Stimulated activated naive CD8-positive, alpha-beta T cell treated with anti-CD3 and anti-CD28 coated beads, Interleukin-15, amount 100 ng/mL, for 72 hours (primary cell): ENCODE measurements at places on chromosomes 13 and 19.
A peak's percentile ranks its signal among the peaks of the same experiment; 100 is the strongest.

DNA sequence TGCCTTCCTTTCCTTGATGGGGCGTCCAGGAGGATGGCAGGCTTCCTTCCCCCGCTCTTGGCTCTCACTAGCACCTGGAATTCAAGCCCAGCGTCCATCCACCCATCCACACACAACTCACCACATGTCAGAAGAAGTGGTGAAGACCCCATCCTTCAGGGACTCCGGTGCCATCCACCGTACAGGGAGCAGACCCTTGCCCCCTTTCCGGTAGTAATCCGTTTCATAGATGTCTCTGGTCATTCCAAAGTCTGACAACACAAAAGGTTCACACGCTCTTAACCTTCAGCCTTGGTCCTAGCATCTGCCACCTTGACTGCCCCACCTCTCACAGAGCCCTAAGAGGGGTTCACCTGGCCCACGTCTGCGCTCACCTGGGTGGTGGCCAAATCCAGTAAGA is 51.0 kb downstream of the ZNF557 start:
- no peak for DNase-seq

DNA sequence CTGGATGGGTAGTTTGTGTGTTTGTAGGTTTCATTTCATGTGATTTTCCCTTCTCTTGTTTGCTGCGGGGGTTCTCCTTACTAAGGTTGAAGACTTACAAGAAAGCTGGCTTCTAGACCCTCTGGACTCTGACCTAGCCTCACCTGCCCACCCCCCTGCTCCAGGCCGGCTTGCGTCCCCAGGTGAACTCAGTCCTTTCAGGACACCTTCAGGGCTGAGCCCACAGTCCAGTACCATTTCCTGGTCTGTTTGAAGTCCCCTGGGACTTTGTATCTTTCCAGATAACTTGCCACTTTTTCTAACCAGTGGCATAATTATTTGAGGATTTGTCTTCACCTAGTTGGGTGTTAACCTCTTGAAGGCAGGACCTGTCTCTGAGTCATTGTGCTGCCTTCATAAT is 51.3 kb upstream of the MCF2L start:
- DNase-seq, result no peak

- no peak for DNase-seq
Observed at GRCh38 chr13:62043600-62043999, 628.0 kb upstream of the PCDH20 start.

GRCh38 chr19:3580156-3580934 is 4.9 kb upstream of the GIPC3 start:
- no peak for DNase-seq

DNA sequence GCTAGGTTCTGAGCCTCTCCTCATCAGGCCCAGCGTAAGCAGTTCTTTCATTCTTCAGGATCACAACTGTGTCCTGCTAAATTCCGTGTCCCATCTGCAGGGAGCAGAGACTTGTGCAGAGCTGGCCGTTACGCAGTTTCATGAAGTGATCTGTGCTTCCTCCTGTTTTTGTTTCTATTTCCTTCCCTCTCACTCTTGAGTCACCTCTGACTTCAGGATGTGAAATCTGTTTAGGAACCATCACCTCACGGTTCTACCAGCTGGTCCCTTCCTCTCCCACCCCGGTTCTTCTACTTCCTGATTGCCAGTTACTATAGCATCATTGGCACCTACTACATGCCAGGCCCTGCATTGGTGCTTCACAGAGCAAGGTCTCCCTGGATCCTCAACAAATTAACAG is 8.5 kb downstream of the MAU2 start:
- DNase-seq, result no peak

- DNase-seq, result peak; percentile 73
Observed at GRCh38 chr13:42377640-42378382, 105.9 kb downstream of the AKAP11 start.

DNA sequence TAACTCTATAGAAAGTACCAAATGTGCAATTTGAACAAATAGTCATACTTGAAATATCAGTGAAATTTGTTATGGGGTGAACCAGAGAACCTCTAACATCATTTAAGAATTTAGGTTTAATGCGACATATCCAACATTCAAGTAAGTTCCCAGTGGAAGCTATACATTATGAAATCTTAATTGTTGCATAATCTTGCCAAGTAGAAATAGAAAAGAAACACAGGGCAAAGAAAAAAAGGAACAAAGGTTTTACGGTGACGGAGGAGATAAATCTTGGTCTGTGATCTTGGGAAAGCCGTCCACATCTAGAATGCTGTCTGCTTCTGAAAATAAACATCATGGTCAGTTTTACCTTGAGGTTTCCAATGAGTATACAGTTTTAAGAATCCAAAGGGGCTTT is 445.7 kb downstream of the RFC3 start:
- DNase-seq, result no peak

- peak; percentile 53 for DNase-seq
Observed at GRCh38 chr19:42051166-42052115, 18.6 kb downstream of the GRIK5 start.

DNA sequence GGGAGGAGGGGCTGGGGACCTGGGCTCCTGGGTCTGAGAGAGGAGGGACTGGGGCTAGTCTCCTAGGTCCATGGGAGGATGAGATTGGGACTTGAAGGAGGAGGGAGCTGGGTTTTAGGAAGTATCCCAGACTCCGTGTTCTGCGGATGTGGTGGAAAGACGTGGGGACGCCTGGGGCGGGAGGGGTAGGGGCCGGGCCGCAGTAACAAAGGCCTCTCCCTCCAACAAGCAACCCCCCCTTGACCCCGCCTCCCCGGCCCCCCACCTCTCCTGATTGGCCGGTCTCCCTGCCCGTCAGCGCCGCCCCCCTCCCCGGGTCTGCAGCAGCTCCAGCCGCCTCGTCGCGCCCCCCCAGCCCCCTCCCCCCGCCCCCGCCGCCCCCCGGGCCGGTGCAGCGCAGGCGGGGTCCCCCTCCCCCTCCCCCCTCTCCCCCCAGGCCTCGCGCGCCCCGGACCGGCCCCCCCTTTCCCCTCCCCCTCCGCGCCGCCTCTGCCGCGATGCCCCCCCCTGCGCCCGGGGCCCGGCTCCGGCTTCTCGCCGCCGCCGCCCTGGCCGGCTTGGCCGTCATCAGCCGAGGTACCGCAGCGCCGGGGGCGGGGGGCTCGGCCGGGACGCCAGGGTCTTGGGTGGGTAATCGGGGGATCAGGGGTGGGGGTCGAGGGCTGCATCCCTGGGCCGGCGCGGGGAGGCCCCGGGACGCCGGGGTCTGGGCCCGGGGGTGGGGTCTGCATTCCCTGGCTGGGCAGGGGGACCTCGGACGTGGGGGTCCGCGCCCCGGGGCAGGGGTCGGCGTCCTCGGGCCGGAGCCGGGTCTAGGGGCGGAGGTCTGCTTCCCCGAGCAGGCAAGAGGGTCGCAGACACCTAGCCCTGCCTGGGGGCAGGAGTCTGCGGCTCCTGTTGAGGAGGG is at the start of gene IGLON5:
Gene IGLON5 (plus strand): TSS at position 294 of the 907 bp plus-strand sequence. CDS start 204 bp downstream, at position 498.
- no peak for DNase-seq

DNA sequence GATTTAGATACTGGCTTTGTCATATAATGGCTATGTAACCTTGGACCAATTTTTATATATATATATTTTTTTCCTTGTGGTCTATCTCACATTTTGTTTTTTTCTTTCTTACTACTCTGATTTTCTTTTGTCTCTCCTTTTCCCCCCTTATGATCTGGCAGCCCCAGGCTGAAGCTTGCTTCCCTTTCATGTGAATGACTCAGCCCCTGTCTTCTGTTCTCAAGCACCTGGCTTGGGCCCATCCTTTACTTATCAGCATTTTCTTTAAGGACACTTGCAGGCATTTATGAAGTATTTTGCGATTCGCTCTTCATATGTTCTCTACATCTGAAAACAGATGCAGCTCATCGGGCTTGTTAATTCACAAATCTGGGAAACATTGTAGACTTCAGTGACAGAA is 163.6 kb downstream of the SPRY2 start:
- no peak for DNase-seq

- no peak for DNase-seq
Observed at GRCh38 chr13:97076898-97077297, 82.6 kb upstream of the OXGR1 start.

- no peak for DNase-seq
Observed at GRCh38 chr19:14519860-14520407, 1.7 kb upstream of the DNAJB1 start.

DNA sequence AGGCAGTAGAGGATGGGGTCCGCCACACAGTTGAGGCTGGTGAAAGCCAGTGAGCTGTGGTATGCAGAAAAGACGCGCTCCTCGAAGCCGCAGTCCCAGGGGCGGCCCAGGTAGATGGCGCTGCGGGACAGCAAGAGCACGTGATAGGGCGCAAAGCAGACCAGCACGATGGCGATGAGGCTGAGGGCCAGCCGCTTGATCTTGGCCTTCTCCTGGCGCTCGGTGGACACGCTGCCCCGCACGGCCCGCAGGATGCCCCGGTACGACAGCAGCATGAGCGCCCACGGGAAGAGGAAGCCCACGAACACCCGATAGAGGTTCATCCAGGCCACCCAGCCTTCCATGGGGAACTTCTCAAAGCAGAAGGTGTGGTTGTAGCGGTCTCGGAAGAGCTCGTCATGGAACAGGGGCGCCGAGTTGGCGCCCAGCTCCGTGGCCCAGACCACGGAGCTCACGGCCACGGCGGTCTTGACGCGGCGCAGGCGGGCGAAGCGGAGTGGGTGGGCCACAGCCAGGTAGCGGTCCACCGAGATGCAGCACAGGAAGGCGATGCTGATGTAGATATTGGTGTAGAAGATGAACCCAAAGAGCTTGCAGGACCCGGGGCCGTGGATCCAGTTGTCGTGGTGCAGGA is 6.5 kb upstream of the OPA3 start:
- peak; percentile 57 for DNase-seq

DNA sequence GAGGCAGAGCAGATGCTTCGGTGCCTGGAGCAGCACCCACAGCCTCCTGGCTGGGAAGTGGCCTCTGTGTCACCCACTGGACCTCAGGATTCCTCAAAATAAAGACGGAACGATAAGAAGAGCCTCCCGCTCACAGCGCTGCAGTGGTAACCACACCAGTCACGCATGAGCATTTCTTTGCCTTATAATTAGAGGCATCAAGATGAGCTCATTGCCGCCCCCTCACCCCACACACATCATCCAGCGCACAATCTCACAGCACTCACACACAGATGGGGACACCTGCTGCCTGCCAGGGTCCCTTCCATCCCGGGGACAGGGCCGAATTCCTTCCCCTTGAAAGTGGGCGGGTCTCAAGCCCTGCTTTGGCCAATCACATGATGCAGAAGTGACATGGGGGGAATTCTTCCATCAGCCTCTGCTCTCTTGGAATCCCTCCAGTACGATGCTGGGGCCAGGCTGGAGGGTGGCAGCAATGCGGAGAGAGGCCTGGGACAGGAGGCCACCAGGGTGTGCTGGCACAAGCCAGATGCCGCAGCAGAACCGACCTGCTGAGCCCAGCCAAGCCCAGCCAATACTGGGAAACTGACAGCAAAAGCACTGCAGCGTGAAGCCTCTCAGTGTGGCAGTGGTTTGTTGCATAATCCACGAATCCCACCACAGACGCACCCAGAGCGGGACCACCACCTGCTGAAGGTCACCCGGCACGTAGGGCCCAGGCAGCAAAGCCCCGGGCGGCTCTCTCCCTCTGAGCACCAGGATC is 16.0 kb downstream of the PIP5K1C start:
- no peak for DNase-seq

- no peak for DNase-seq
Observed at GRCh38 chr13:35342440-35342839, 134.0 kb downstream of the MAB21L1 start.

GRCh38 chr13:23349161-23349897 is 84.2 kb downstream of the SACS start:
- no peak for DNase-seq

DNA sequence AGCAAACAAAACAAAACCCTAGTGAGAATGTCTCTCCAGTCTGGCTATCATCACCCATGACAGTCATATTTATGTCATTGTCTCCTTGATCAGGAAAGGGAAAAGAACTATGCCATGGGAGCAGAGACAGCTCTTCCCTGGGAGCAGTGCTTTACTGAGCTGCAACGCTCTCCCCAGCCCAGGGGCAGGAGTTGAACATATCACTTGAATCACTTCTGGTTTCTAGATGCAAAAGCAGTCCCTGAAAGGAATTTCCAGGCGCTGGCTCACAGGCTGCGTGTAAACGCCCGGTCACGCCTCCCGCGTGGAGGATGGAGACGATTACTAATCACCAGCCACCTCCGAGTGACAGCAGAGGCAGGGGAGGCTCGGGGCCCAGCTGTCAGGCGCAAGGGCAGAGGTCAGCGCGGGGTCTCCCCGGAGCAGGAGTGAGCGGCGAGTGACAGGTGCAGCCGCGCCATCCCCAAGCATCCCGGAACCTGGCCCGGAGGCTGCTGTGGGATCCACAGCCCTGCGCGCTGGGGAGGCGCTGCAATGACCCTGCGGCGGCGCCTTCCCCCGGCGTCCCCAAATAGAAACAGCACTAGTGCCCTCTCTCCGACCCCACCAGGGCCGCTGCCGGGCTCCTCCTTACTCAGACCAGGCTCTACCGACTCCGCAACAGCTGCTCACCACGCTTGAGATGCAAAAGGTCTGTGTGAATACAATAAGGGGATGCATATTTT is 23.5 kb upstream of the DCLK1 start:
- DNase-seq, result no peak

- no peak for DNase-seq
Observed at GRCh38 chr13:45410001-45410400, 8.2 kb downstream of the SLC25A30 start.

DNA sequence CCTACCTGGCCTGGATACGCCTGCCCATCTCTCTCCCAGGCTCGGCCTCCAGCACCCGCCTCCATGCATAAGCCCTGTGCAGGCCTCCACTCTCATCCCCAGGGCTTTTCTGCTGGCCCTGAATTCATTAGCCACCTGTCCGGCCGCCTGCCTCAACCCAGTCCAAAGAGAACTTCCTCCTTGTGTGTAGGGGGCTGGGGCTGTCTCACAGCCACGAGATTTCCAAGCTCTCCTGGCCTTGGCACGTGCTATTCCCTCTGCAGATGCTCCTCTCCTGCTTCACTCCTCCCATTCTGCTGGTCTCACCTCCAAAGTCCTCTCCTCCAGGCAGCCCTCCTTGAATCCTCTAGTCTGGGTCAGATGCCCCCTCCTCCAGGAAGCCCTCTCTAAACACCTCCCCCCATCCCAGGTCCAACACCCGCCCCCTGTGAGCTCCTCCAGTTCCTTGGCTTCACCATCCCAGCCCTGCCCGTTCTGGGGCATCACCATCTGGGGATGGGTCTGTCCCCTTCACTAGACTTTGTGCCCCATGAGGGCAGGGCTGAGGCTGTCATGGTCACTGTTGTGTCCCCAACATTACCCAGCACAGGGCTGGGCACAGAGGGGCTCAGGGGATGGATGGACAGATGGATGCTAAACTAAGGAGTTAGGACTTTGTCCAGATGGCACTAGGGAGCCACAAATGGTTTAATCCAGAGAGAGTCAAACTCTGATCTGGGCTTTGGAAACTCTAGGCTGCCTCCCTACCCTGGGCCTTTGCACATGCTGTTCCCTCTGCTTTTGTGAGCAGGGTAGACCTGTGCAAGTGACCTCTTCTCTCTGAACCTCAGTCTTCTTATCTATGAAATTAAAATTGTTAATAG is 14.8 kb downstream of the MEIS3 start:
- DNase-seq, result no peak

- no peak for DNase-seq
Observed at GRCh38 chr19:16252459-16253205, 54.9 kb downstream of the AP1M1 start.
